ENCODE measurements at places on chromosomes 4 and X. TPM values are rescaled to one million over a fixed set of nuclear protein-coding genes. Genes with fewer than 3 reads are reported as not detected.
A peak's percentile ranks its signal among the peaks of the same experiment; 100 is the strongest.

Gene SPATA18
- 1.4 TPM for total RNA-seq

Gene LRCH2
- 1.1 TPM for total RNA-seq

Gene NALF2
- total RNA-seq, result 43.1 TPM

Gene FHIP1A
- 29.2 TPM for total RNA-seq

Gene GPR173
- total RNA-seq, result 7.0 TPM

Gene CT45A6
- not detected for total RNA-seq

Gene IL21
- total RNA-seq, result not detected

- no peak for DNase-seq
- H3K4me3 ChIP-seq, result no peak overlapping the region
- no peak overlapping the region for H3K27ac ChIP-seq
- H3K36me3 ChIP-seq, result no peaks in the 10 kb centered on the region
- no peaks in the 10 kb centered on the region for H3K4me1 ChIP-seq
- H3K27me3 ChIP-seq, result no peaks in the 10 kb centered on the region
Measured at GRCh38 chr4:168622600-168622999, 125.7 kb downstream of the PALLD start.

DNA sequence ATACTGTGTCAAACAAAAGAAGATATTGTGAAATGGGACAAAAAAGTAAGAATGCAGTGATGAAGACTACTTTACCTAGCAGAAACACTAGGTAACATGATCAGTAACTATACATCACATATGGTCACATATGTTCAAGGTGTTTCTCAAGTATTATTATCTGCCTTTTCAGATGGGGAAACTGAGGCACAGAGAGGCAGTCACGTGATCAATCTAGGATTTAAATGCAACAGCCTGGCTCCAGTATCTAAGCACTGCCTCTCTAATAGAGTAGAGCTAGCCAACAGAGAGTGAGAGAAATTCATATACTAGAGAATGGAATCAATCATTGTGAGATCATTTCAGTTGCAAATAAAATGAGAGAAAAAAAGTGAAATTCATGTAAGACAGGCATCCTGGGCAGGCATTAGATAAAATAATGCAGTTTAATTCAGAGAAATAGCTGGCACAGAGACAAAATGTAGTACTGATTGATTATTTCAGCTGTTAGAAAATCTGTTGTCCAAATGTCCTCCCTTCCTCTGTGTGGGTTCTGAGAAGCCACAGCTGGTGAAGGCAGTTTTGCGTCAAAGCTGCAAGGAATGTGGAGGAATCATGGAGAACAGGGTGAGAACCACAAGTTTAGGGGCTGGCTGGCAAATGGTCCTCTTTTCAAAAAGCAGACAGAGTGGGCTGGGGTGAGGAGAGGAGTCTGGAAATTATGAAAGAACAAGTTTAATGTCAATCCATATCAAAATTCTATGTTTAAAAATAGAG lies 26.0 kb downstream of the SMIM43 start:
- H3K36me3 ChIP-seq, result no peaks in the 10 kb centered on the region
- no peak for DNase-seq
- no peak overlapping the region for H3K4me3 ChIP-seq
- no peaks in the 10 kb centered on the region for H3K4me1 ChIP-seq

DNA sequence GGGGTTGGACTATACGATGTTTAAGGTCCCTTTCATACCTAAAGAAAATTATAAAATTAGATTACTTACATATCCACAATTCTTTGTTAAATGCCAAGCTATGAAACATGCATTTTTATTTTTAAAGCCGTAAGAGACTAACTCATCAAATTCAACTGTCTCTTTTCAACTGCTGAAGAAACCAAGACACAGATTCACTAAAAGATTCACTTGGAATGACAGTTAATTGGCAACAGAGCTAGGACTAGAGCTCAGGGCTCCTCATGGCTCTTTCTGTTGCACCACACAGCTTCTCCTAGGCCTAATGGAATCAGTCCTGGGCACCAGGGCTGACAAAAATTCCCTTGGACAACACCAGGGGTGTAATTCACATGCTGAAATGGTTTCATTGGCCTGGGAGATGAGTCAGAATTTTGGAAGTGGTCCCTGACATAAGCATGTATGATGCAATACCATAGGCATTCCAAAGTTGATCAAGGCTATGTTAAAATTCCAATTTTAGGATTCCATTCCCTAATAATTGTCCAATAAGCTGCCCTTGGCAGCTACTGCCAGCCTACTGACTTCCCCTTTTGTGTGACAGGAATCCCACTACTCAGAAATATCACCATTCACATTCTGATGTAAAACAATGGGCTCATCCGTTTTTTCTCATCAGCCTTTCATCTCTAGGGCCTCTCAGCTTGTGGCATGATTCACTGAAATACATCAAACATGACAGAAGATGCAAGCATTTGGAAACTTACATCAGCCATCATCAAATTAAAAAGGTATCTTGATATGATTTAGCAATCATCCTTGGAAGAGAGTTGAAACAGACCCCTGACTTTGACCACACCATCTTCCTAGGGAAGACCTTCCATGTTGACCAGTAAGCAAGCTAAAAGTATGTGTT lies 54.2 kb downstream of the PLAC1 start:
- no peak for DNase-seq
- H3K27me3 ChIP-seq, result no peaks in the 10 kb centered on the region
- no peak overlapping the region for H3K27ac ChIP-seq
- H3K4me3 ChIP-seq, result no peak overlapping the region
- no peaks in the 10 kb centered on the region for H3K4me1 ChIP-seq

- H3K4me1 ChIP-seq, result no peaks in the 10 kb centered on the region
- H3K27ac ChIP-seq, result no peak overlapping the region
- H3K27me3 ChIP-seq, result no peaks in the 10 kb centered on the region
- no peak overlapping the region for H3K4me3 ChIP-seq
- H3K36me3 ChIP-seq, result no peaks in the 10 kb centered on the region
Measured at GRCh38 chrX:119095936-119096335, 23.1 kb downstream of the CT47C1 start.

GRCh38 chrX:24648495-24648894 lies 1.3 kb upstream of the PCYT1B start:
- H3K27ac ChIP-seq, result no peak overlapping the region
- no peaks in the 10 kb centered on the region for H3K27me3 ChIP-seq
- H3K4me1 ChIP-seq, result no peaks in the 10 kb centered on the region
- no peaks in the 10 kb centered on the region for H3K36me3 ChIP-seq
- no peak overlapping the region for H3K4me3 ChIP-seq
- DNase-seq, result no peak

GRCh38 chrX:34918856-34919255 lies 23.7 kb upstream of the FAM47B start:
- H3K36me3 ChIP-seq, result no peaks in the 10 kb centered on the region
- peaks cover 5% of the 10 kb centered on the region for H3K4me1 ChIP-seq
- DNase-seq, result peak; percentile 70
- no peak overlapping the region for H3K4me3 ChIP-seq
- H3K27me3 ChIP-seq, result no peaks in the 10 kb centered on the region

GRCh38 chr4:23938796-23939195 lies 48.9 kb upstream of the PPARGC1A start:
- no peak for DNase-seq
- H3K4me3 ChIP-seq, result no peak overlapping the region
- peaks cover 10% of the 10 kb centered on the region for H3K4me1 ChIP-seq
- H3K36me3 ChIP-seq, result no peaks in the 10 kb centered on the region
- H3K27ac ChIP-seq, result no peak overlapping the region
- no peaks in the 10 kb centered on the region for H3K27me3 ChIP-seq

- no peaks in the 10 kb centered on the region for H3K27me3 ChIP-seq
- H3K4me1 ChIP-seq, result no peaks in the 10 kb centered on the region
- DNase-seq, result no peak
Measured at GRCh38 chr4:167023364-167023925, 210.8 kb downstream of the SPOCK3 start.

- H3K4me1 ChIP-seq, result no peaks in the 10 kb centered on the region
- H3K4me3 ChIP-seq, result no peak overlapping the region
- no peaks in the 10 kb centered on the region for H3K27me3 ChIP-seq
- H3K36me3 ChIP-seq, result no peaks in the 10 kb centered on the region
- DNase-seq, result no peak
Measured at GRCh38 chr4:23741681-23742191, 148.1 kb downstream of the PPARGC1A start.

DNA sequence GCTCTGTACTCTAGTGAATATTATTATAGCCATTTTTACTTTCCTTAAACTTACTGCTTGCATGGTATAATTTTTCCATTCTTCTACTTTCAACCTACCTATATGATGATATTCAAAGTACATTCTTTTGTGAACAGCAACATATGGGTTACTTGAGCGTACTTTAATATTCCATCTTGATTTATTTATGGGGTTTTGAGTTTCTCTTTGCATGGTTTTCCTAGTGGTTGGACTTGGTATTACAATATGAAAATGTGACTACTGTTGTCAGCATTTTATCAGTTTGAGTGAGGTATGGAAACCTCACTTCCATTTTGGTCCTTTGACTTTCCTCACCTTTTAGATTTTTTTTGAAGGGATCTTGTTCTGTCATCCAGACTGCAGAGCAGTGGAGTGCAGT lies 35.9 kb downstream of the ADGRG4 start:
- H3K36me3 ChIP-seq, result no peaks in the 10 kb centered on the region
- no peaks in the 10 kb centered on the region for H3K4me1 ChIP-seq
- no peak for DNase-seq
- no peaks in the 10 kb centered on the region for H3K27me3 ChIP-seq
- H3K4me3 ChIP-seq, result no peak overlapping the region
- H3K27ac ChIP-seq, result no peak overlapping the region

DNA sequence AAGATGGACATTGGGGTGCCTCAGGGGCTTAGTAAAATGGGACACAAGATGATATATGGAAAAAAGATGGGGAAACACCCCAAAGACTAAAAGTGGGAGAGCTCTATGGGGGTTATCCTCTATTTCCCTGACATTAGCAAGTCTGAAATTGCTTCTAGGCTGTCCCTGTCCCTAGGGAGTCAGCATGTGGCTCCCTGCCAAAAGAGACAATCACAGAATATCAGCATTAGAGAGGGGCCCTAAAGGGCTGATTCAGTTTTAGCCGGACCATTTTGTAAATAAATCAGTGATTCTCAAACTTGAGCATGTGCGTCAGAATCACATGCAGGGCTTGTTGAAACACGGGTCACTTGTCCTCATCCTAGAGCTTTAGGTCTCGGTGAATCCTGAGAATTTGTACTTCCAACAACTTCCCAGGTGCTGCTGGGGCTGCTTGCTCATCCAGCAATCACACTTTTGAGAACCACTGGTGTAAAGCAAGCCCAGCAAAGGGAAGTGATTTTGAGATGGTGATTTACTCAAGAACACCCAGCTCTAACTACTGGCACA lies 165.3 kb upstream of the DGKK start:
- peaks cover 6% of the 10 kb centered on the region for H3K36me3 ChIP-seq
- no peak overlapping the region for H3K27ac ChIP-seq
- no peak overlapping the region for H3K4me3 ChIP-seq
- H3K27me3 ChIP-seq, result no peaks in the 10 kb centered on the region
- no peak for DNase-seq

- no peak overlapping the region for H3K4me3 ChIP-seq
- H3K27me3 ChIP-seq, result no peaks in the 10 kb centered on the region
- H3K4me1 ChIP-seq, result peaks cover 3% of the 10 kb centered on the region
- DNase-seq, result no peak
- no peaks in the 10 kb centered on the region for H3K36me3 ChIP-seq
Measured at GRCh38 chrX:7093305-7093704, 54.2 kb upstream of the STS start.

GRCh38 chr4:148443512-148444295 lies 1.5 kb upstream of the NR3C2 start:
- H3K4me3 ChIP-seq, result peak overlapping the region; percentile 88
- H3K27ac ChIP-seq, result no peak overlapping the region
- peaks cover 83% of the 10 kb centered on the region for H3K27me3 ChIP-seq

DNA sequence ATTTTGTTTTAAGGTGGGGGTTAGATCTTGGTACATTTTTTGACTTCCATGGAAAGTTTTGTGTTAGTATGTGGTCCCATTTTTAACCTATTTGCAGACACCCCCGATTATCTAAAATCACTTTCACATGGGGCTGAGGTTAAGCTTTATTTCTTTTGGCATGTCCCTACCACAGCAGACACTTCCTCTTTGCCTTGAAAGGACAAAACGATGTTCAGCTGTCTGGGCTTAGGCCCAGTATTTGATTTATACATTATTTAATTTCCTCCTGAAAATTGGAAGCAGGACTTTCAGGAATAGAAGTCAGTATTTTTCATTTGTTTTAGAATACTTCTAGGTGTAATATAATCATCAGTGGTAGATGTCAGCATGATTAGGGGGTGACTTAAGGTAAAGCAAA lies 112.4 kb upstream of the SPRY1 start:
- H3K4me3 ChIP-seq, result no peak overlapping the region
- H3K4me1 ChIP-seq, result no peaks in the 10 kb centered on the region
- no peaks in the 10 kb centered on the region for H3K27me3 ChIP-seq
- H3K36me3 ChIP-seq, result no peaks in the 10 kb centered on the region

DNA sequence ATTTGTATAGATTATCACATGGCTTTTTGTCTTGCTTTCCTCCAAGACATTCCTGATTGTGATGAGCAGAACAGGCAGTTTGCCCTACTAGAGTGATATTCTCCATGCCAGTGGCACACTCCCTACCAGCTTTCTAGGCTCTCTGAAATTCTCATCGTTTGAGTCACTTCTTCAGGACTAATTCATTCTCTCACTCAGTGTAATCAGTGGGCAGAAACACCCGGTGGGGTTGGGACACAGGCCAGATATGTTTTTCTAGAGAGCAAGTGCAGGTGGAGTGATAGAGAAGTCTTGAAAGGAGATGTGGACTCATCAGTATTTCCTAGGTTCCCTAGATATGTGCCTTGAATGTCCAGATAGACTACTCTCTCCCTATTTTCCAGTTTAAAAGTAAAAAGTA lies 13.1 kb downstream of the RAB33A start:
- no peak overlapping the region for H3K4me3 ChIP-seq
- no peaks in the 10 kb centered on the region for H3K36me3 ChIP-seq
- H3K27me3 ChIP-seq, result no peaks in the 10 kb centered on the region
- DNase-seq, result no peak

DNA sequence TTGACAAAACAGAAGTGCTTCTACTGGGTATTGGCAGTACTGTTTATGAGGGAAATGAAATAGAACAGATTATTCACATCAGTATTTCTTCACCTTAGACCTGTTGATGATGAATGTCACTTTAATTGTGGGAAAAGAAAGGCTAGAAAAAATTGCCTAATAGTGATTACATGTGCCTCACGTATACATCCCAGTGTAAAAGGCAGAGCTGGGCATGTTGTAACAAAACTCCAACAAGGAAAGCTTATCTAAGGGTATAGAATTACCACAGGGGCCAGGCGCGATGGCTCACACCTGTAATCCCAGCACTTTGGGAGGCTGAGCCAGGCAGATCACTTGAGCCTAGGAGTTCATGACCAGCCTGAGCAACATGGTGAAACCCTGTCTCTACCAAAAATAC lies 4.2 kb downstream of the PGM2 start:
- peaks cover 3% of the 10 kb centered on the region for H3K4me1 ChIP-seq
- H3K4me3 ChIP-seq, result no peak overlapping the region
- peaks cover 43% of the 10 kb centered on the region for H3K36me3 ChIP-seq
- DNase-seq, result no peak

DNA sequence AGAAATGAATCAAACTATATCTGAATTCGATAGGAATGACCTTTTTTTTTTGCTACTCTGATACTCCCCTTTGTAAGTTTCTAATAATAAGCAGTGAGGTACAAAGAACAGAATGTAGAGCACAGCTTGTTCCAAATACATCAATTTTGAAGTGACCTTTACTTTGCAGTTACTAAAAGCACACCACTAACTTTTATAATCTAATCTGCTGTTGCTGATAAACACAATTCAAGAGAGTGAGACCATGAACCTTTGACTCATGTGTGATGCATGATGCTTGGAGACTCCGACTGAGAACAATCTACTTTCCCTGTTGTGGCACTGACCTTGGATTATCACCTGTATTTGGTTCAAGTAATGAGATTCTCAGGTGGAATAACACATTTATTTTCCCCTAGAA lies 91.6 kb upstream of the GNPDA2 start:
- no peak overlapping the region for H3K27ac ChIP-seq
- H3K36me3 ChIP-seq, result no peaks in the 10 kb centered on the region
- no peak overlapping the region for H3K4me3 ChIP-seq
- no peaks in the 10 kb centered on the region for H3K27me3 ChIP-seq
- H3K4me1 ChIP-seq, result peaks cover 4% of the 10 kb centered on the region
- no peak for DNase-seq

Data from endodermal cell (in vitro differentiated cells).